ENCODE measurements at places on chromosomes 5 and 9.
A peak's percentile ranks its signal among the peaks of the same experiment; 100 is the strongest.

GRCh38 chr5:56291661-56292374 is 58.7 kb upstream of the ANKRD55 start:
- ATAC-seq, result no peak

DNA sequence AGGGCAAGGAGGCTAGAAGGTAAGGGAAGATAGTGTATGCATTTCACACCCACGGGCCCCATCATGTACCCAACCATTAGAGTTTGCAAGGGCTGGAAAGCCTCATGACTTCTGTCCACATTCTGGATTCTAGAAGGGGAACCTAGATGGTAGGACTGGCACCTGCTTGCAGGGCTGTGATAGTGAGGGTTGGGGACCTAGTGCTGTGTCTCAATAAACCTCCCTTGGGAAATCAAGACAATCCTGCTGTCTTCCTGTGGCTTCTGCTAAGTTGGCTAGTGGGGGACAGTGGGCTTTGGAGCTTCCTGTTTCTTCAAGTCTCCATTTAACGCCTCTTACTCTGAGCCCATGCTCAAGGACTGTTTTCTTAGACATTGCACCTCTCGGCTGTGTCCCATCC is 43.6 kb upstream of the SYNPO start:
- no peak for ATAC-seq

- ATAC-seq, result no peak
Observed at GRCh38 chr5:124524552-124525232, 221.7 kb downstream of the ZNF608 start.

DNA sequence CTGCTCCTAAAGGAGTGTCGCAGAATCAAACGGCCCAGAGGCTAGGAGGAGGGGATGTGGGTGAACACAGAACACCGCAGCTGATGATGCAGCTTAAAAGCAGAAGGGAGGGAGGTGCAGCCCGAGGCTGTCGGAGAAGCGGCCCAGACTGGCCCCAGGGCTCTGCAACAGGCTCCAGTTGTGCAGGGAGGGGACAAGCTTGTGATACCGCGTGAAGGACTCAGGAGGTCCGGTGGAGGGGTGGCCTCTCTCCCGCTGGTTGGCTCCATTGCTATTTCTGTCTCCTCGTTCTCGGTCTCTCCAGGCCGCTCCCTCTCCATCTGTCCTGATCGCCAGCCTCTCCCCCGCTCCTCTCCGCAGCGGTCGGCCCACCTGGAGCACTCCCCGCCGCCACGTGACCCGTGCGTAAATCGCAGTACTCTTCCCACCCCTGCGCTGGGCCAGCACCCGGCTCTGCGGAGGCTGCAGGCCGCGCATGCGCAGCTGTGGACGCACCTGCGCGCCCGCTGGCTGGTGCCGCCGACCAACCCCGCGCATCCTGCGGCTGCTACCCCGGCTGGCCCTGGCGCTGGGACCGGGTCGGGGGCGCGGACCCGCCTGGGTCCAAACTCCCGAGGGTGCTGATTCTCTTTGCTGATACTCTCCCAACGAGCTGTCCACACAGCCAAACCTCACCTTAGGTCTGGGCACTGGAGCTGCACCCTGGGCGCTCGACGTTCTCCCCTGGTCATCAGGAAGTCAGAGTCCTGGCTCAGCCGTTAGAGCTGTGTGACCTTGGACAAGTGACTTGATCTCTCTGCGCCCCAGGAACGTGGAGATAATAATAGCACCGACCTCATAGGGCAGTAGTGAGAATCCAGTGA is 3.7 kb upstream of the STXBP1 start:
- peak; percentile 71 for ATAC-seq
